Tibial nerve (tissue), 4 donors: ENCODE measurements at places on chromosomes 6 and 20. TPM values are rescaled to one million over a fixed set of nuclear protein-coding genes. Genes with fewer than 3 reads are reported as not detected.

Gene SIRPB1
- total RNA-seq: 5.1 TPM

Gene ULBP1
- not detected for total RNA-seq

Gene CST7
- not detected for total RNA-seq

DNA sequence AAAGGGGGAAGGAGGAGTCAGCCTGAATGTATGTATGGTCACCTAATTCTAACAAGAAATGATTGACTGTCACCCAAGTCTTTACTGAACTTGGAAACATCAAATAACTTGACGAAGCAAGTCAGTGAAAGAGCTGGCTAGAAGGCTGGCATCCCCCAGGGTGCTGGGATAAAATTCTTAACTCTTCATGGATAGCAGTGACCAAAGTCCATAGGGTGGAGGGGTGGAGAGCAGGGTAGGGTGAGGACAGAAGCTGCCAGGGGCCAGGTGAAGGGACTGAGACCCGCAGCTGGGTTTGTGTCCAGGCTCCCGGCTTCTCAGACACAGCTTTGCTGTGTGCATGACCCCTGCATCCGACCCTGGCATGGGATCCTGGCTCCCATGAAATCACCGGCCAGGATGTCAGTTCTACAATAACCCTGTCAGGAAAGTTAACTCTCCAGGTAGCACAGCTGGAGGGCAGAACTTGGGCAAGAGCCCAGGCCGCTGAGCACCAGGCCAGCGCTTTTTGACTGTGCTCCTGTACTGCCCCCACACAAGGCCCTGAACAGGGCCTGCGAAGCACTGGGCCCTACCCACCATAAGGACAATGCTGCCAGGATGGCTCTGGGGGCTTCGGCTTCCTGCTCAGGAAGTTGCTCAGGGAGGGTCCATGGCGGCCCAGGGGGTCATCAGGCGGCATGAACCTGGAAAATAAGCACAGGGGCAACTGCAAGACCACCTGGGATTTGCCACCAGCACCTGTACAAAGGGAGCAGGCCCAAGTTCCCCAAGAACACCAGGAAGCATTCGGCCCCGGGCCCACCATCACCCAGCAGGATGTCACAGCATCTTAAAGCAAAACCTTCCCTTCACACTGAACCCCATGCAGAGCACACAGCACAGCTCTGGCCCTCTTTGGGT is 32.5 kb downstream of the ZC3H12D start:
- no peaks in the 10 kb centered on the region for H3K36me3 ChIP-seq
- peaks cover 20% of the 10 kb centered on the region for H3K27me3 ChIP-seq
- H3K27ac ChIP-seq: no peak overlapping the region
- peaks cover 54% of the 10 kb centered on the region for H3K4me1 ChIP-seq
- no peak overlapping the region for H3K4me3 ChIP-seq
- no peak for DNase-seq
